Activated CD4-positive, alpha-beta T cell treated with anti-CD3 and anti-CD28 coated beads, Interleukin-2, amount 50 U/mL, for 24 hours (primary cell): ENCODE measurements at places on chromosomes 1 and 21.

DNA sequence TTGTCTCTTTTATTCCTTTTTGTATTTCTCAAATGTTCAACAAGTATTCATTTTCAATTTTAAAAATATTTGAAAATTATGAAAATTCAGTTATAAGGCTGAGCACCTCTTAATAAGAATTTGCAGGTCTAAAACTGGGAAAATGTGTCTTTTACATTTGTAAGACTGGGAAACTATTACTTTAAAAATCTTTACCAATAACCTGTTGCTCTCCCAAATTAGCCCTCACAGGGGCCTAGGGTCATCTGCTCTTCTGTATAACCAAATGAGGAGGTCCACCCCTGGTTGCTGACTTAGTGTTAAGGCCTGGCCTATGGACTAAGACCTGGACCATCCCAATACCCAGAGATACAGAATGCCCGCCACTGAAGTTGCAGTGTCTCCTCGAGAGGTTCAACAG, 280.5 kb downstream of the PLPP3 start:
- no peak for DNase-seq

DNA sequence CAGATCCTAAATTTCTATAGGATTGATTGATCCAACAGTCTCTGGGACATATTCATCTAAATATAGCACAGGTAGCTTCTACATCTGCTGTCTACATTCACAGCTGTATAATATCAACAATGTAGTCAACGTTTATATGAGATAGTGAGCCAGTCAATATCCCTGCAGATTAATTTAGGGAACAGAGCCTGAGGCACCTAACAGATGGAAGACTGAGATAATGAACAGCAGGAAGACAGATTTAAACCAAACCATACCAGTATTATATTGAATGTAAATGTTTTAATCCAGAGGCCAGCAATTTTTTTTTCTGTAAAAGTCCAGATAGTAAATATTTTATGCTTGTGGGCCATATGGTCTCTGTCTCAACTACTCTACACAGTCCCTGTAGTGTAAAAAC, 2072.4 kb downstream of the MRPL39 start:
- DNase-seq: no peak

GRCh38 chr1:160795951-160796383, at the start of gene LY9:
TSS of gene LY9 (plus strand) at chr1:160796174. CDS start at chr1:160796188, 14 bp downstream.
- peak; percentile 49 for DNase-seq

DNA sequence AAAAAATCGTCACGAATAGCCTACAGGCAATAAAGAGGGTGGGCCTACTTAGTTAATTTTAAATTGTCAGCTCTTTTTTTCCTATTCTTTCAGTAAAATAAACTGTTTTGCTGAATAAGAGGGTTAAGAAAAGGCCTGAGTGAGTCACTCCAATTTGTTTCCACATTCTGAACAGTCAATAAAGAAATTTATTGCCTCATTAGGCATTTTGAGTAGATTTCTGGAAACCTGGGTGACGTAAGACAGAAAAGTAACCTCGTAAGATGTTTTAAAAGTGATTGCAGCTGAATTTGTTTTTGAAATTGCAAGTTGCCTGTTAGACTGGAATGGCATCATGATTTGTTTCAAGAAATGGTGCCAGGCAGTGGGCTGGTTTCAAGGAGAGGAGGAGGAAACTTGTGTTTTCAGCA, 439.3 kb downstream of the USP25 start:
- DNase-seq: no peak

DNA sequence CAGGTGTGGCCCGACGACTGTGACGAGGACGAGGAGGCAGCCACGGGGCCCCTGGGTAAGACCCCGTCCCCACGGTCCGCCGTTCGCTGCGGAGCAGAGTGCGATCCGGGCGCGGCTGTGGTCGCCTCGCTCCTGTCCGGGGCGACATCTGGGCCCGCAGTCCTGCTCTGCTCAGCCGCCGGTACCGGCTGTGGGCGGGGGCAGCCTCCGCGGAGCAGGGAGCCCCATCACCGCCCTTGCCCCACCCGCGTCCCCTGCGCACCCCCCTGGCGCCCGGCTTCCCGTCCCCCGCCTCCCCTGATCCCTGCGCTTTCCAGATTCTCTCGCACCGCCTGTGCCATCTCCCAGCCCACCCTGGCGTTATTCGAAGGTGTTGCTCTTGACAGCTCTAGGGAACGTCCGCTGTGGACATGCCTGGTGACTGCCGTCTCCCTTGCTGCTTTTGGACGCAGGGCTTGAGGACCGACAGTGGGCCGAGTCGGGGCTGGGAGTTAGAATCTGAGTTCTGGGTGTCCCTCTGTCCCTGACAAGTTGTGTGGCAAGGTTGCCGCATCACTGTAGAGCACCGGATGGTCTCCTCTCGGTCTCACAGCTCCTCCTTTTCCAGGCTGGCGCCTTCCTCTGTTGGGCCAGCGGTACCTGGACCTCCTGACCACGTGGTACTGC, 596 bp downstream of the TOR3A start:
- DNase-seq: peak; percentile 6

DNA sequence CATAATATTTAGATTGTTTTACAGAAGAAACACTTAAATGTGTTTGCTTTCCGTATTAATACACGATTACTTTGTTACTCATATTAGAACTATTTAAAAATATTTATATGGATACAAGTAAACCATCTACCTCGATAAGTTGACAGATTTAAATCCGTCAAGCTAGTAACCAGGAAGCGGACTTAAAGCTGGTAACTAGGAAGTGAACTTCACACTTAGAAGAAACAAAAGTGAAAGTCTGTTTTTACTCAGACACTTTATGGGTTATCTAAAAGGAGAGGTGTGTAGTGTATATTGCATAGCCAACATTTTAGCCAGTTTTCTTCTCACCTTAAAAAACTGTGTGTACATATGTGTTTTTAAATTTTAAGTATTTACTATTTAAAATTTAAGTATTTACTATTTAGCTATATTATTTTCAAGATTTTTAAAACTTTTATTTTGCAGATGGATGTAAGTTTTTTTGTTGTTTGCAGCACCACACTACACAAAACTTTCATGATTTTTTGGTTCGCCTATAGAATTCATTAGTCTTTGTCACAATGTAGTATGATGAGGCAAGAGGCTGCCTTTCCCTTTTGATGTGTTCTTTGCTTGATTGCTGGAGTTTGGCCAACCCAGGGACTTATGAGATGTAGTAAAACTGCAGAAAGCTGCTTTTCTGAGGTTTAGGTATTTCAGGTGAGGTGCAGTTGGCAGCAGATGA, 2.7 kb downstream of the USP25 start:
- DNase-seq: no peak

- DNase-seq: no peak
Observed at GRCh38 chr1:24319312-24319863, at the start of gene GRHL3. TSS of gene GRHL3 (plus strand) at chr1:24319357. CDS start at chr1:24319552, 195 bp downstream.

DNA sequence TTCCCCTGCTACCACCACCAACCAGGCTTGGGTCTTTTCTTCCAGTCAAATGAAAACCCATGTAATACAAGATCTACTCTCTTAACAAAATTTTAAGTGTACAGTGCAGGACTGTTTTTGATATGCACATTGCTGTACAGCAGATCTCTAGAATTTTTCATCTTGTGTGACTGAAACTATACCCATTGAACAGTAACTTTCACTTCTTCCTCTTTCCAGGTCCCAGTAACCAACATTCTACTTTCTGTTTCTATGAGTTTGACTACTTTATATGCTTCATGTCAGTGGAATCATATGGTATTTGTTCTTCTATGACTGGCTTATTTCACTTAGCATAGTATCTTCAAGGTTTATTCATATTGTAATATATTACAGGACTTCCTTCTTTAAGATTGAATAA, 45.3 kb upstream of the PLPPR4 start:
- no peak for DNase-seq

DNA sequence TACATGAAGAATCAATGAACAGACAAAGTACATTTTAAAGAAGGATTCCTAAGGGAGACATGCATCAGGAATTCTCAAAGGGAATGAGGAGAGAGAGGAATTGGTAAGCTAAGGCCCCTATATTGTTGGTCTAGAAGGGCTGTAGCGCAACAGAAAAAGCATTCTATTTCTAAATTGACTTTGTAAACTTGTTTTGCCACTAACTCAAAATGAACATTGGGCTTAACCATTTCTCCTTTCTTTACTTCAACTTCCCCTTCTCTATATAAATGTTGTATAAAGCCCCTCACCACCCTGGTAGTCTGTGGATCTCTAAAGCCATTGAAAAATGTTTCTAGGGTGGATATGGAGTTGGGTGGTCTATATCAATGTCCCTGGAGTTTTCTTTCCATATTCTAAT, 20.4 kb upstream of the OR6N2 start:
- no peak for DNase-seq

DNA sequence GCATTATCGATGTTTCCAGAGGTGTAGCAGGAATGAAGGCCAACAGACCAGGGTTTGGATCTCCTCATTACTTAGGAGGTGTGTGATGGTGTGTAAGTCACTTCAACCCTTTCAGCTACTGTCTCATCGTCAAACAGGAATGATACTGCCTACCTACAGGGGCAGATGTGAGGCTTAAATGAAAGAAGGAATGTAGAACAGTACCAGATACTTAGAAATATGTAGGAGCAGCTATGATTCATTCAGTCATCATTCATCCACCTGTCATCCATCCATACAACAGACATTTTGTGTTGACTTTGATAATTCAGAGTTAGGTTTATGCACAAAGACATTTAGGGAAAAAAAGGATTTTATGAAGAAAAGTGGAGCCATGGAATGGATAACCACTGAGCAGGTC, 486.9 kb upstream of the DAB1 start:
- DNase-seq: no peak

- DNase-seq: no peak
Observed at GRCh38 chr1:20634594-20635084, 1.4 kb downstream of the PINK1 start.

GRCh38 chr1:56686169-56686568, 41.1 kb downstream of the PRKAA2 start:
- no peak for DNase-seq

- no peak for DNase-seq
Observed at GRCh38 chr1:65813956-65814355, 21.3 kb downstream of the PDE4B start.

DNA sequence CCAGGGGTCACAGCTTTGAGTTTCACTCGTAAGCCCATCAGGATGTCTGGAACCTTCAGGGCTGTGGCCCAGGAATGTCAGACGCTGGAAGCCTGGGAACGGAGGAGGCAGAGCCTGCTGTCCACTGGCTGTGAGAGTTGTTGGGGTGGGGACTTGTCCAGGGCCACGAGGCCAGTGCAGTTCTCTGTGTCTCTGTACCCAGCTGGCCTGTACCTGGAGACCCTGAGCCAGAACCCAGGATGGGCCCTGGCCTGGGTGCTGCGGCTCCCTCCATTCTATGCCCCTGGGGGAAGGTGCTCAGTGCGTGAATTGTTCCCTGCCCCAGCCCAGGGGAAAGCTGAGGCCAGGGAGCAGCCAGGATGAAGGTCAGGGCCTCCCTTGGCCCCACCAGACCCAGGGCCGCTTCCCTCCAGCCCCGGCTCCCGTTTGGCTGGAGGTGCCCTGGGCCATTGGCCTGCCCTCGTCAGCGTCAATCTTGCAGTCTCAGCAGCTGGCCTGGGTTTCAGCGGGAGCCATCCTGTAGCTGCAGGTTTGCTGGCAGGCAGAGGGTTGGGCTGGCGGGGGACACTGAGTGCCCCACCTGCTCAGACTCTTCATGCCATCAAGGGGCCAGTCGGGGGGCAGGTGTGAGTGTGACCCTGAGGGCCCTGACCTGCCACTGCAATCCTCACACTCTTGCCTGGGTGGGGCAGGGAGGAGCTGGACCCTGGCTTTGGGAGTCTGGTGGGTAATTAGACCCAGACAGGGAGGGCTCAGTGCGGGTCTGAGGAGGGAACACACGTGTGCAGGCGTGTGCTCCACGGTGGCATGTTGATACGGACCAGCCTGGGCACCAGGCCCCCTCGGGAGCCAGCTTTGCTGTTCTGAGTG, 724 bp upstream of the CALML6 start:
- DNase-seq: no peak

GRCh38 chr1:212004895-212005608, 30.3 kb downstream of the INTS7 start:
- DNase-seq: no peak

DNA sequence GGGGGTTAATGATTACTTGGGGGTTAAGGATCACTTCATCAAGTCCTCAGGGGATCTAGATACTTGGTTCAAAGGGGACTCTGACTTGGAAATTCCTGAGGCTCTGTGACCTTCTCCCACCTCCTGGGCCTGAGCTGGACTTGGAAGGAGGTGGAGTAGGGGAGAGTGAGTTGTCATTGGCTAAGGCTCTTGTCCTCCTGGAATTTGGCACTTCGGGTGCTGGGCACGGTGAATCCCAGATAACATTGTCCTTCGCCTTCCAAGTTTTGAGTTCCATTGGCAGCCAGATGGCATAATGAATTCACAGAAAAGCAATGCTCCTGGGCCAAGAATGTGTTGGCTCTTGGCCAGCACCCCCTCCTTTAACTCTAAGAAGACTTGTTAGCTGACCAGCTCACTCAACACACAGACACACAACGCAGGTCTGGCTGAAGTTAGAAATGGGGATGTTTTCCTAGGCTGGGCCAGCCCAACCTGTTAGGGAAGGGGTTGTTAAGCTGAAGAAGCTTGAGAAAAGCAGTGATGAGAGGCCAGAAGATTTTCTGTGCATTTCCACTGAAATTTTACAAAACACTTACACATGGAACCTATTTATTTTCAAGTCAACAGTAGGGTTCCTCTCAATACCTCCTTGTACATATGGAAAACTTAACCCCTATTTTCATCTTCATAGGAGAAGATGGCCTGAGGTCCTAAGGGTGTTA, 29.7 kb downstream of the SLC26A9 start:
- no peak for DNase-seq
